Right lobe of liver (tissue), 6 donors: ENCODE measurements at places on chromosomes 1 and 21. TPM values are rescaled to one million over a fixed set of nuclear protein-coding genes. Genes with fewer than 3 reads are reported as not detected.

Gene FCER1A
- not detected for total RNA-seq

Gene OR2L5
- not detected for total RNA-seq

Gene LEMD1
- not detected for total RNA-seq

DNA sequence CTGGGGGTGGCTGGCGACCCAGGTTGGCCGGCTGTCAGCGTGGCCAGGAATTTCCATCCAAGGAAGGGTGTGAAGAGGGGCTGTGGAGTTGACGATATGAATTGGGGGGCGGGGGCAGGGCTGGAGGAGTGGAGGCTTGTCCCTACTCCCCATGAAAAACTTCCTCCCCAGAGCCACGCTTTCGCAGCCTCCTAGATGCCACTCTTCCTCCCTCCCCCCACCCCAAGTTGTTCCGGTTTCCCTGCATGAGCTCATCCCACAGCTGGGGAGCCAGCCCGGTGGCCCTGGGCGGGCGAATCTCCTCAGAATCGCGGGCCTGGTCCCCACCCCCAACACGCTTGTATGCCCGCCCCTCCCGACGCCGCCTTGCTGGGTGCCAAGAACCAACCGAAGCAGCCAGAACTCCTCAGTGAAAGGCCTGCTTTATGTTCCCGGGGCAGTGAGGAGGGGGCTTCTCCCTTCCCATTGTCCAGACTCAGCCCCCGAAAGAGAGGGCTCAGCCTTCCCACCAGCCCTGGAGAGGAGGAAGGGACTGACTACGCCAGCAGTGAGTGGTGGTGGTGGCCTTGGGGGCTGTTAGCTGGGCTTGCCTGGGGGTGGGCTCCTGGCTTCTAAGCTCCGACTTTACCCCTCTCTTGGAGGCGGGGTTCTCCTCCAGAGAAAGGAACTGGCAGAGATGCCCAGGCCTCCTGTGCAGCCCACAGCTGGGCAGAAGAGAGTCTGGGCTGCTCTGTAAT is 1.8 kb upstream of the CSMD2 start:
- DNase-seq = no peak

Gene GUCA2A
- total RNA-seq = not detected

GRCh38 chr21:25343774-25344545 is 263.3 kb downstream of the MRPL39 start:
- DNase-seq = no peak

GRCh38 chr21:35212393-35213127 is 163.5 kb upstream of the RUNX1 start:
- DNase-seq = no peak
